Pons (tissue), 1 donor: ENCODE measurements at places on chromosomes 16 and 17.

GRCh38 chr17:2406903-2407790 is 6.3 kb upstream of the MNT start:
- DNase-seq, result no peak

DNA sequence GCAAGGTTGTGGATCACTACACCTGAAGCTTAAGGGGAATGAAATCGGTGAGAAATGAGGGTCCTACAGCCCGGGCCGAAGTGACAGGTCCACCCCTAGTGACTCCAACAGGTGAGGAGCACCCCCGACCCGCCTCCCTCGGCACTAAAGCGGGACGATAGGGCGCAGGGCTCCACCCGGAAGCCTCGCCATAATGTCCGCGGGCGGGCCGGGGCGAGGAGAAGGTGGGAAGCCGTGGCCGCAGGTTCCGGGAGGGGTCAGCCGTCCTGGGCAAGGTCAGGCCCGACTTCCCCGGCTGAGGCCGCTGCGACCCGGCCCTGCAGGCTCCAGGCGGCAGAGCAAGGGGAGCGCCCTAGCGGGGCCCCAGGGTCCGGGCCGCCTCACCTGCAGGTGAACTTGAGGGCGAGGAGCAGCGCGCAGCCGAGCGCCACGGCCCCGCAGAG is 543 bp downstream of the TXNDC11 start:
- DNase-seq, result no peak

DNA sequence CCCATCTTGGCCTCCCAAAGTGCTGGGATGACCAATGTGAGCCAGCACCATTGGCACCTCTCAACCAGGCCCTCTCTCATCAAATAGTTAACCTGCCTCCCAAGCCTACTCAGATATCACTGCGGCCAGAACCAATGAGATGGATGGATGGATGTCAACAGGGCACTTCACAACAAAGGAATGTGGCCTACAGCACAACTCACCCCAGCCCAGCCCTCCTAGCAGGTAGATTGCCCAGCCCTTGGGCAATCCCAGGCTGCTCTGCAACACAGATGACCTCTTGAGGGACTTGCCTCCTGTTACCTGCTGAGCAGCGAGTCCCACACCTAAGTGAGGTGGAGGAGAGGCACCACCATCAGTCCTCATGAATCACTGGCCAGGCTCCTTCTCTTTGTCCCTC is 22.6 kb upstream of the KIFC3 start:
- no peak for DNase-seq

GRCh38 chr16:12800817-12801216 is 2.9 kb downstream of the CPPED1 start:
- no peak for DNase-seq

- DNase-seq, result peak; percentile 46
Observed at GRCh38 chr16:66510711-66511601, 39.0 kb downstream of the TK2 start.

- no peak for DNase-seq
Observed at GRCh38 chr16:12337871-12338655, 361.5 kb downstream of the SNX29 start.

DNA sequence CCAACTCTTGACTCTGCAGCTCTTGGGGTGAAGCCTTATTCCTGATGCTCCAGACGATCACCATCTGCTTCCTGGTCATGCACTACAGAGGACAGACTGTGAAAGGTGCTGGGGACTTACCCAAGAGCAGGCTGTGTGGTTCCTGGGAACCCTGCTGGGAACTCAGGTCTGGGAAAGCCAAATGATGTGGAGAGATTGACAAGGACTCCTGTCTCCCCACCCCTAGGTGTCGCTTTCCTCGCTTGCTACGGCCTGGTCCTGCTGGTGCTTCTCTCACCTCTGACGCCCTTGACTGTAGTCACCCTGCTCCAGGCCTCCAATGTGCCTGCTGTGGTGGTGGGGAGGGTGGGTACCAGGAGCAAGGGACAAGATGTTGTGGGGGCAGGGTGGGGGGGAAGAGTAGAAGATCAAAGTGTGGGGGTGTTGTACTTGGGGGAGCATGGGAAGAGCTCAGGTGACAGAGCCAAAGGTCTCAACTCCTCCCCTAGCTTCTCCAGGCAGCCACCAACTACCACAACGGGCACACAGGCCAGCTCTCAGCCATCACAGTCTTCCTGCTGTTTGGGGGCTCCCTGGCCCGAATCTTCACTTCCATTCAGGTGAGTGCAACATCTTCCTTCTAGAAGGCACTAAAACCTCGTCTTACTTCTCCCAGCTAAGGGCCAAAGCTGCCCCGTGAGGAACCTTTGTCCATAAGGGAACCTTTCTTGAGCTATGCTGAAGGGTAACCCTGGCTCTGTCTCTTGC is 3.0 kb downstream of the SOX15 start:
- DNase-seq, result no peak

DNA sequence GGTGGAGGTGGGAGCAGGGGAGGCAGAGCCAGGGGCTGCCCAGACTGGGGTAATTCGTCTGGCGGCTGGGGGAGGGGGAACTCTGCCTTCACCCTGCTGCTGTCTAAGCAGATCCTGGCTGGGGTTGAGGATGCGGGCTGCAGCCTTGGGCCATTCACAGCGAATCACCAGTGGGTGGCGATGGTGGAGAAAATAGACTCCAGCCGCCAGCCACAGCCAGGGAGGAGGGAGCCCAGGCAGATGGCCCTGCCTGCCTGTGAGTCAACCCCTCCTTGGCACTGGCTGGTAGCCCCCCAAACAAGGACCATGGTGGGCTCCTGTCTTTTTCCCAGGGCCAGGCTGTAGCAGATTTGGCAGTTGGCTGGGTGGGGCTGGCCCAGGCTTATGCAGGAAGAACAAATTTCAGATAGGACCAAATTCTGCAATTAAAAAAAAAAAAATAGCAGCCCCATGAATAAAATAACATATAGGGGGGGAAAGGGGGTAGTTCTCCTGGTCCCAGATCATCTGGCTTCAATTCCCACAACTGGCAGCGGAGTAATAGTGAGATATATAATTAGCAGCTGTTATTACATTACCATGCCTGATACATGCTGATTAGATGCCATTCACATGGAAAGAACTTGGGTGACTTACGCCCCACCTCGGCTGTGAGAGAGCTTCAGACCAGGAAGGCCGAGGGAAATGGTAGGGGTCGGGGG is 41.5 kb upstream of the CDH5 start:
- peak; percentile 68 for DNase-seq

GRCh38 chr17:77326636-77327035 is 185.9 kb downstream of the SEC14L1 start:
- no peak for DNase-seq

- no peak for DNase-seq
Observed at GRCh38 chr17:78369791-78370381, 8.6 kb upstream of the PGS1 start.

- DNase-seq, result no peak
Observed at GRCh38 chr16:85159179-85159980, 47.1 kb upstream of the CIBAR2 start.

- no peak for DNase-seq
Observed at GRCh38 chr16:66905633-66906539, 12.8 kb downstream of the CDH16 start.

DNA sequence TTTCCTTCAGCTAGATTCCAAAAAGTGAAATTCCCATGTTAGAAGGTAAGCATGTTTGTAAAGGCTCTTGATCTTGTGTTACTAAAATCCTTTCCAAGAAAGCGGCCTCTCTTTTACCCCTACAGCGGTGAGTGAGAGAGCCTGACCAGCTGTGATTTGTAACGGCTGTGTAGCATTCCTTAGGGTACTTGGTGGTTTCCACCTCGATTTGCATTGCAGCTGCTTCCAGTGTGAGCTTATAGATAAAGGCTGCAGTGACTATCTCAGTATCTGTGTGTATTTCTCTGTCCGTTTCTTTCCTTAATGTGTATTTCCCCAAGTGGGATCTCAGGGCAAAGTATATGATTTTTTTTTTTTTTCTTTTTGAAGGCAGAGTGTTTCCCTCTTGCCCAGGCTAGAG is 169.4 kb downstream of the SNX29 start:
- DNase-seq, result no peak

DNA sequence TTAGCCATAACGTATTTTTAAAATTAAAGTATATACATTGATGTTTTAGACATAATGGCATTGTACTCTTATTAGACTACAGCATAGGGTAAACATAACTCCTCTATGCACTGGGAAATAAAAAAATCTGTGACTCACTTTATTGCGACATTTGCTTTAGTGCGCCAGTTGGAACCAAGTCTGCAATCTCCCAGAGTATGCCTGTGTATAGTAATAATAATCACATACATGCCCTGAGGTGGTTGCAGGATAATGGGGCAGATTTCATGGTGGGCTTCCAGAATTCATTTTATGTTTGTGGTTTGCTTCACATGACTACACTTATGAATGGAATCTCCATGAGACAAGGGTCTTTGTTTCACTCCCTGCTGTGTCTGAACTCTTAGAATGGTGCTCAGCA is 66.9 kb upstream of the N4BP1 start:
- no peak for DNase-seq

GRCh38 chr17:76885894-76886290 is 17.7 kb downstream of the MGAT5B start:
- no peak for DNase-seq

DNA sequence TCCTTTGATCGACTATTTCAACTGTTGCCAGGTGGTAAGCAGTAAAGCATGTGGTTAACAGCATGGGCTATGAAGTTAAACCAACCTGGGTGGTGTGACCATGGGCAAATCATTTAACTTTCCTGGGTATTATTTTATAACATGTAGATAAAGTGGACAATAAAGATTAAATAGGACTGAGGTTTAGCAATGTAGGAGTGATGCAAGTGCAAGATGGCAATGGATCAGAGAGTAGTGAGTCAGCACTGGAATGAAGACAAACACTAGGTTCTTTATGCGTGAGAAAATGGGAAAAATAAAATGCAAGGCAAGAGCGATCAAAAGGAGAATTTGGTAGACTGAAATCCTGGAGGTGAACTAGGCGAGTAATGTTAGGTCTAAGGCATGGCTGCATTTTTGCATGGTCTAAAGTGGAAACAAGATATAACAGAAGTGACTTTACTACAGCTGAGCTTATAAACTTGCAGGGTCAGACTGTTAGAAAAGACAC is 222.4 kb upstream of the AXIN2 start:
- no peak for DNase-seq

DNA sequence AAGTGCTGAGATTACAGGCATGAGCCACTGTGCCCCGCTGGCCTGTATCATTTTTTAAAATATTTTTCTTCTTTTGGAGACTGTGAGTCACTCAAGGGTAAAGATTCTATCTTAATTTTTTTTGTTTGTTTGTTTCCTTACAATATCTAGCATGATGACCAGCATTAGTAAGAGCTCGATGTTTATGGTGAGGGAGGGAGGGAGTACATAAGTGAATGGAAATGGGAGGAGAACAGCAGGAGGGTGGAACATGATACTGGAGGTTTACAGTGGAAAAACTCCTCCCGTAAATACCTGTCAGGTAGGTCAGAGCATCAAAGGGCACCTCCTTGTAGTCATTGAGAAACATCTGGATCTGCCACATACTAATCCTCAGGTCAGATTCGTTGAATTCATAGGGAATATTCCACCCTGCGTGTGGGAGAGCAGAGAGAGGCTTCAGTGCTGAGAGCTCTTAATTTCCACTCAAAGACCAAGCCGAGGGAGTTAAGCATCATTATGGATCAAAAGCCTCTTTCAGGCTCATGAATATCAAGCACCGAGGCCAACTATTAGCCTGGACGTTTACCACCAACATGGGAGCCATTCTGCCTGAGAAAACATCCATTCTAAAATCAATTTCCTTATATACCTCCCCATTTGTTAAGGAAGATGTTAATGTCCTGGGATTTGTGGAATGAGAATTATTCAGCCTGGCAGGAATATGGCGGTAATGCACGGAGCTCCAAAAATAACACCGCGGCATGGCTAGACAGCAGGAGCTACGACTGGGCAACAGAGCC is 51.8 kb downstream of the LYRM1 start:
- DNase-seq, result no peak

GRCh38 chr17:49823614-49824013 is 24.3 kb downstream of the TAC4 start:
- DNase-seq, result no peak

DNA sequence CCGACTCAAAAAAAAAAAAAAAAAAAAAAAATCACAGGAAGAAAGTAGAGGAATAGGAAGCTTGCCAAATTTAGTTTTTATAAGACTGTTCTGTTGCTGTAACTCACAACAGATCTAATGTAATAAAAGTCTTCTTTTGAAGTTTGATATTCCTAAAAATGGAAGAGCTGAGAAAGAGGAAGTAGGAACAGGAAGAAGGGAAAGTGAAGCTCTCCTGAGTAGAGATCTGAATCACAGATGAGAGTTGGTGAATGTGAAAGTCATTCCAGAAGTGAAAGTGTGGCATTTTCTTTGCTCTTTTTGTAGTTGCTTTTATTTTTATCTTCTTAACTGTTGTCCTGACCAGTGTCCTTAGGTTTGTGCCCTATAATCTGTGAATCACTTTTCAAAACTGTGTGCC is 2.1 kb downstream of the NMT1 start:
- DNase-seq, result no peak

DNA sequence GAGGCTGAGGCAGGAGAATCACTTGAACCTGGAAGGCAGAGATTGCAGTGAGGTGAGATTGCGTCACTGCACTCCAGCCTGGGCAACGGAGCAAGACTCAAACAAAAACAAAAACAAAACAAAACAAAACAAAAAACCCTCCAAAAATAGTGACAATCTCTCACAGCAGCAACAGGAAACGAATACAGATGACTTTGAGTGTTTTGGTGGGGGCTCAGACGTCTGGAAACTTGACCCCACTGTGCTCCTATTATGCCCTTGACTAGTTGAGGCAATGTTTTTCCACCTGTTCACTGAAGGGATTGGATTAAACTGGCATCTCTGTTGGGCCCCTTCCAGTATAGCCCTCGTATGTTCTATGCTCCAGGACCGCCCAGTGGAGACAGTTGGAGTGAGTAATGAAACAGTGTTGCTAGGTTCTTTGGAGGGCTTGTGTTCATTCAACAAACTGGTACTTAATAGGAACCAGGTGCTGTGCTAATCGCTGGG is 167.0 kb downstream of the UTP18 start:
- DNase-seq, result no peak

DNA sequence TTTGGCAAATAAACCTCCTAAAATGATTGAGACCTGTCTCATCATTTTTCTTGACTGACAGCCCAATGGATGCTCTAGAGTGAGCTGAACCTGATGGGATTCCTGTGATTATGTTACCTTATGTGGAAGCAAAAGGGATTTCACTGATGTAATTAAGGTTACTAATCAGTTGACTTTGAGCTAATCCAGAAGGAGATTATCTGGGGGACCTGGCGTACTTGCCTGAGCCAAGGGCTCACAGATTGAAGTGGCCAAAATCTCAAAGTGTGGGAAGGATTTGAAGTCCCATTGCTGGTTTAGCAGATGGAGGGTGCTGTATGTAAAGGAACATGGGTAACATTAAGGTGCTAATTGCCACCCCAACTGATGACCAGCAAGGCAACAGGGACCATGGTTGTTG is 214.0 kb downstream of the CPPED1 start:
- no peak for DNase-seq

DNA sequence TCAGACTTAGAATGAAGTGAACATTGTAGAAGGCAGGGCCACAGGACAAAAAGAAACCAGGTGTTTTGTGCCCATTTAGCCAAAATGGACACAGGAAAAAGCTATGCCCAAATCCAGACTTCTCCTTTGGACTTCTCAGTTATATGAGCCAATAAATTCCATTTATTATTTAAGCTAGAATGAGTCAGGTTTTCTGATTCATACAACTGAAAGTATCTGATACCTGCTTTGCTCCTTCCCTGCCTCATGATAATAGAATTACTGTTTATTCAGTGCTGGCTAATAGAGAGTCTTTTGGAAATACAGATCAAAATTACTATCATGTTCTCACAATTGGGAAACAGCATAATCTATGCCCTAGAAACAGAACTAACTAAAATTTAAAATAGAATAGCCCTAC is 8.7 kb upstream of the CPD start:
- no peak for DNase-seq

- no peak for DNase-seq
Observed at GRCh38 chr17:30831257-30831656, 509 bp upstream of the ATAD5 start.
